Uterus (tissue), 4 donors: ENCODE measurements at places on chromosomes 5 and 9.
A peak's percentile ranks its signal among the peaks of the same experiment; 100 is the strongest.

DNA sequence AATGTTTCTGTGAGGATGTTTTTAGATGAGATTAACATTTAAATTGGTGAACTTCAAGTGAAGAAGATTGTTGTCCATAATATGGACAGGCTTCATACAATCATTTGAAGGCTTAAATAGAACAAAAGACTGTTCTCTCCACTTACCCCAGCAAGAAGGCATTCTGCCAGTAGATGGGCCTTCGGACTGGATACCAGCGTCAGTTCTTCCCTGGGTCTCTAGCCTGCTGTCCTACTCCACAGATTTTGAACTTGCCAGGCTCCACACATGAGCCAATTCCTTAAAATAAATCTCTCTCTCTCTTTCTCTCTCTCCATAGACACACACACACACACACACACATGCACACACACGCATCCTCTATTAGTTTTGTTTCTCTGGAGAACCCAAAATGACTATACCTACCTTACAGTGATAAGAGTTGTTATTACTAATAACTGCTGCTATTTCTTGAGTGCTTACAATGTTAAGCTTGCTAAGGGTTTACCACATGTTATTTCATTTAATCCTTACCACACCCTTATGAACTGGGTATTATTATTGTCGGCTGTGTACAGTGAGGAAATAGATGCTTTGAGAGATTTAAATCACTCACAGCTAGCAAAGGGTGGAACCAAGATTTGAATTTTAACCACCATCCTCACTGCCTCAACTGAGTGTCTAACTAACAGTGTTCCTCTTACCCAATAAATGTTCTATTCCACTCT, 19.8 kb upstream of the IQGAP2 start:
- H3K27me3 ChIP-seq = no peaks in the 10 kb centered on the region
- no peaks in the 10 kb centered on the region for H3K4me1 ChIP-seq
- H3K4me3 ChIP-seq = no peak overlapping the region
- H3K27ac ChIP-seq = no peak overlapping the region
- DNase-seq = no peak

DNA sequence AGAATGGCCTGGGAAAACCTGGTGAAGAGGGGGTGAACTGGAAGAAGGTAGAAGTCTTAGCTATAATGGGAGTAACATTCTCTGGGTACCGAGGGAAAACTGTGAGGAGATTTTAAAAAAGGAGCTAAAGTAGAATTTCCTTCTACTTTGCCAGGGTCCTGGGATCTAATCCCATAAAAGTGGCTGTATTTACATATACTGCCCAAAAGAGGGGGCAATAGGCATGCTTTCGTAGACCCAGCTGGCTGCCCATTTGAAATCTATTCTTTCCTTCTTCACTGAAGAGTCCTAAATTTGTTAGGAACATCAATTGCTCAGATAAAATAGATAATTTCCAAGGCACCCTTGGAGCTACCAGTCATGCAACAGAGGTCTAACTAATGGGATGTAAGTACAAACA, 159.2 kb downstream of the CDC42SE2 start:
- DNase-seq = no peak
- H3K4me1 ChIP-seq = no peaks in the 10 kb centered on the region
- H3K36me3 ChIP-seq = no peaks in the 10 kb centered on the region
- no peaks in the 10 kb centered on the region for H3K27me3 ChIP-seq
- no peak overlapping the region for H3K4me3 ChIP-seq

GRCh38 chr9:121582641-121583040, 68.8 kb upstream of the DAB2IP start:
- DNase-seq = no peak
- H3K27me3 ChIP-seq = no peaks in the 10 kb centered on the region
- no peak overlapping the region for H3K27ac ChIP-seq
- H3K4me3 ChIP-seq = no peak overlapping the region

- no peak overlapping the region for H3K4me3 ChIP-seq
- H3K4me1 ChIP-seq = no peaks in the 10 kb centered on the region
- H3K36me3 ChIP-seq = no peaks in the 10 kb centered on the region
Measured at GRCh38 chr9:123102375-123103113, 69.1 kb downstream of the GPR21 start.

DNA sequence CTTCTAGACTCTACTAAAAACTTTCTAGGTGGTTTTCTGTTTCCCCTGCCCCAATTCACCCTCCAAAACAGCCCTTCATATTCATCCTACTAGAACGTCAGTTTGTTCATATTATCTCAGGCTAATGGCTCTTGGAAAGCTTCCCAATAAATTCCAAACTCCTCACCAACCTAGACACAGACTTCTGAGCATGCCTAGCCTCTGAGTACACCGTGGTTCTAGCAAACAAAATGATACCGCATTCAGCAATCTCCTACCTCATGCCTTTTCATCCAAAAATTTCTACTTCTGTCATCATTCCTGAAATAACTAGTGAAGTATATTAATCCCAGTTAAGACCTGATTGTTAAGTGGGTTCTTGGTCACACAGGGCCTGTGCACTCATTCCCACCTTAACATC, 46.5 kb upstream of the NR5A1 start:
- DNase-seq = no peak
- H3K4me1 ChIP-seq = no peaks in the 10 kb centered on the region
- H3K27ac ChIP-seq = no peak overlapping the region
- H3K36me3 ChIP-seq = no peaks in the 10 kb centered on the region

DNA sequence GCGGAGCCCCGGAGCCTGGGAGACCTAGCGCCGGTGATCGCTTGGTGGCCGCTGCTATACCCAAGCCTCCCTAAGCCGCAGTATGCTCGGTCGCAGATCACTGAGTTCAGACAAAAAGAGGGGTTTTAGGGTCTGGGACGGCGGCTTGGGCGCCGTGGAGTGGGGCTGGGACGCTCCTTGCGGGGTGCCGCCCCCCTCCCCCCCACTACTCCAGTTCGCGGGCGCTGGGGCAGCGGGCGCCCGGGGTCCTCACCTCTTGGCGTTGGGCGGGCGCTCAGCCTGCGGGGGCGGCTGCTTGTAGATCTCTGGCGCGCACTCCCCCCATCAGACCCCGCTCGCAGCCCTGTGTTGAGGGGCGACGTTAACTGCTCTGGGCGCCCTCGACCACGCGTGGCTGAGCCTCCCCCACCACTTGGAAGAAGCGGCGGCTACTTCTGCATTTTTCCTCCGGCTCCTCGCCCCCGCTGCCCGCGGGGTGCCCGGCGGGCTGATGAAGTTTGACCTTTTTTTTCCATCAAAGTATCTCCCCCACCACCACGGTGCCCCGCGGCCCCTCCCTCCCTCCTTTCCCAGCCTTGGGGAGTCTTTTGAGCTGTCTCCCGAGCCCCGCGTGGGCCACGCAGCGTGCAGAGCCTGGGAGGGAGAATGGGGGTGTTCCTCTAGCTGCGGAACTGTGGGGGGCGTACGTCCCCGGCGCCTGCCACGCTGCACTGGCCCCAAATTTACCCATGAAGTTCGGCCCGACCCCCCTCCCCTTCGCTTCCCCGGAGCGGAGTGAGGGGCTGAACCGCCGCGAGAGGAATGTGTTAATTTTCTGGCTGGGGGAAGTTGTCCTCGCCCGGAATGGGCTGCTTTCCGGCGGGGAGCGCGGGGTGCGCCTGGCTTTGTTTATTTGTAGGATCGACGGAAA, 1.2 kb downstream of the CXXC5 start:
- no peak for DNase-seq
- H3K4me1 ChIP-seq = peaks cover 28% of the 10 kb centered on the region
- no peaks in the 10 kb centered on the region for H3K36me3 ChIP-seq
- peak overlapping the region; percentile 88 for H3K27ac ChIP-seq
- H3K4me3 ChIP-seq = peak overlapping the region; percentile 72

- DNase-seq = no peak
- no peak overlapping the region for H3K4me3 ChIP-seq
- H3K36me3 ChIP-seq = no peaks in the 10 kb centered on the region
- H3K4me1 ChIP-seq = no peaks in the 10 kb centered on the region
- no peaks in the 10 kb centered on the region for H3K27me3 ChIP-seq
Measured at GRCh38 chr5:55856516-55857246, 5.5 kb downstream of the IL31RA start.

GRCh38 chr9:22159586-22159985, 150.5 kb upstream of the CDKN2B start:
- H3K4me3 ChIP-seq = no peak overlapping the region
- no peaks in the 10 kb centered on the region for H3K36me3 ChIP-seq
- DNase-seq = no peak

DNA sequence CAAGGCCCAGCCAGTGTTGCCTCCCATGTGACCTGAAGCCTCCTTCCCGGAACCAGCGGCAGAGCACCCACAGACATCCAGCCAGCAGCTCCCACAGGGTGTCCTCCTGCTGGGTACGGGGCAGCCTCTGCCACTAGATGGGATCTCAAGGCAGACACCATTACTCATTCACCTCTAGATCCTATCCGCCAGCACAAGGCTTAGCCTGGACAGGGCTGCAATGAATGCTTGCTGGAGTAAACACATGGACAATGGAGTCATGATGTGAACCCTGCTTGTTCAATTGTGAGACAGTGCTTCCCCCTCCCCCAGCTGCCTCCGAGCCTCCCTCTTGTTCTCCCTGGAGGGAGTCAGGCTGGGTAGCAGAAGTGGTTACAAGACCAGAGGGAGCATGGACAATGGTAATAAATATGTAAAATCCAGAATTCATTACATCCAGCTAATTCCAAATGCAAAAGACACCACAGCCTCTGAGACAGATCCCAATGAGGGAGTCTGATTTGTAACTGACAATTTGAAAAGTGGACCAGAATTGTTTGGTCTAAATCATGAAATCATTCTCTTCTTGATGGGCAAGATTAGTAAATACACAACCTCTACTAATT, 132.0 kb downstream of the CRB2 start:
- no peak for DNase-seq
- H3K36me3 ChIP-seq = no peaks in the 10 kb centered on the region
- no peak overlapping the region for H3K4me3 ChIP-seq
- H3K4me1 ChIP-seq = no peaks in the 10 kb centered on the region
- no peaks in the 10 kb centered on the region for H3K27me3 ChIP-seq
- no peak overlapping the region for H3K27ac ChIP-seq

- no peak for DNase-seq
- no peaks in the 10 kb centered on the region for H3K27me3 ChIP-seq
- H3K4me1 ChIP-seq = no peaks in the 10 kb centered on the region
- H3K36me3 ChIP-seq = no peaks in the 10 kb centered on the region
- H3K4me3 ChIP-seq = no peak overlapping the region
Measured at GRCh38 chr9:34310215-34310614, 18.9 kb downstream of the KIF24 start.
